ENCODE measurements at places on chromosomes 4 and X.

- DNase-seq = no peak
These were observed at the start of gene BMPR1B for GRCh38 chr4:94757192-94758140. BMPR1B (plus strand) TSS chr4:94757955; CDS start chr4:95104425, 346,470 bp downstream.

- DNase-seq = no peak
These were observed 14.7 kb downstream of the ATXN3L start for GRCh38 chrX:13305108-13305507.

- DNase-seq = no peak
These were observed 509.8 kb downstream of the CENPC start for GRCh38 chr4:67035501-67035900.

GRCh38 chr4:139971111-139971510 is 182.9 kb downstream of the MAML3 start:
- no peak for DNase-seq

- no peak for DNase-seq
These were observed 273.3 kb upstream of the FAT4 start for GRCh38 chr4:125041372-125041930.

DNA sequence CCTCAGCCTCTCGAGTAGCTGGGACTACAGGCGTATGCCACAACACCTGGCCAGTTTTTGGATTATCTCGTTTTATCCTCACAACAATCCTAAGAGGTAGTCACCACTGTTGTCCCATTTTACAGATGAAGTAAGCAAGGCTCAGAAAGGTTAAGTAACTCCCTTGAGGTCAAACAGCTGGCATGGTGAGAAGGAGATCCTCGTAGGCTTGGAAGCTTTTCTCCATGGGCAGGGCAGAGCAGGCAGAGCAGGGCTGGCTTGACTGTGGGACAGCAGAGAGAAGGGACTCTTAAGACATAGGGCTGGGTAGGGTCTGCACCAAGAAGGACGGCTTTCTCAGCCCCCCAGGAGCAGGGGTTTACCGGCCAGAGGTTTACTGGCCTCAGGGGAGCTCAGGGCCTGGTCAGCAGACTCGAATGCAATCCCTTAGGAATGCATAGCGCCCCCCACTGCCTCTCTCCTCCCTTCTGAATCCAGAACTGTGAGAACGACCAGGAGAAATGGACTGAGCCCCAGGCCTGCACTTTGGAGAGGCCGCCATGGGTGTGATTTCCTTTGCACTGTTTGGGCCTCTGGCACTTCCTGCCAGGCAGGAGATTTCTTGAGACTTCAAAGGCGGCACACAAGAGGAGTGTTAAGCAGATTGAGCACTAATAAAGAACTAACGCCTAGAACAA is 14.0 kb upstream of the CDKN2AIP start:
- no peak for DNase-seq

DNA sequence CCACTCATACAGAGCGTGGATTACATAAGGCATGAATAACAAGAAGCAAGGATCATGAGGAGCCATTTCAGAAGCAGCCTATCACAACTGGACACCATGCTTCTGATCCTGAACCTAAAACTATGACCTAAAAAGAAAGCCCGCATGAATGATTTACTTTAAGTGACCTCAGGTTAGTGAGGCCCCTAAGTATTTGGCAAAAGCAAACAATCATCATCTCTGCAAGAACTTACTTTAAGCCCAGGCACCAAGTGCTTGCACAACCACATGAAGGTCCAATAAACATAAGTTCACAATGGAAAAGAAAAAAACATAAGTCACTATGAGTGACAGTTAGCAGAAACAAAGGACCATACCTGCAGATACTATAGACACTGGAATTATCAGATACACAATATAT is 7.9 kb upstream of the MBTPS2 start:
- no peak for DNase-seq

DNA sequence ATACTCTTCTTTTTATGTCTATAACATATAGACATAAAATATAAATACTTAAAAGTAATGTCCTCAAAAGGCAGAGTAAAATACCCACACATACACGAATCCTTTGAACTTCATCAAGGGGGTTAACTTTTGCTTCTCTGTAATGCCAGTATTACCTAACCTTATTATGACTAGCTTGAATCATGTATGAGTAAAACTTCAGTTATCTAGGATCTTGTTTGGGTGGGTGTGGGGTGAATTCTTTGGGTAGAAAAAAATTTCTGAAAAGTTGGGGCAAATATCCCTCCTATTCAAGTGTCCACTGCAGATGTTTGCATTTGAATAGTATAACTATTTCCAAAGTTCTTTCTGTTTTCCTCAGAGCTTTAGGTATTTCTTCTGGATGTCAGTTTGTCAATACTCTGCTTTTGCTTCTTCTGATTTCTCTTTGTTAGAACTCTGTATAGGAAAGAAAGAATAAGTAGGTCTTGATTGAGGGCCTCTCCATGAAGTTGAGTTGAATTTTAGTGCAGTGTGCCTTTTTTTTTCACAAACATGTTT is 173.8 kb downstream of the ADGRL3 start:
- no peak for DNase-seq

GRCh38 chrX:102835504-102836146 is 101.4 kb upstream of the RAB40AL start:
- no peak for DNase-seq

- no peak for DNase-seq
These were observed 157.0 kb downstream of the TMEM164 start for GRCh38 chrX:110159865-110160264.

GRCh38 chrX:24860140-24860539 is 155.6 kb downstream of the ARX start:
- DNase-seq = no peak

GRCh38 chrX:14630733-14631132 is 101.4 kb downstream of the GLRA2 start:
- DNase-seq = no peak

- DNase-seq = no peak
These were observed 1.0 kb downstream of the FOXO4 start for GRCh38 chrX:71096760-71097032.

DNA sequence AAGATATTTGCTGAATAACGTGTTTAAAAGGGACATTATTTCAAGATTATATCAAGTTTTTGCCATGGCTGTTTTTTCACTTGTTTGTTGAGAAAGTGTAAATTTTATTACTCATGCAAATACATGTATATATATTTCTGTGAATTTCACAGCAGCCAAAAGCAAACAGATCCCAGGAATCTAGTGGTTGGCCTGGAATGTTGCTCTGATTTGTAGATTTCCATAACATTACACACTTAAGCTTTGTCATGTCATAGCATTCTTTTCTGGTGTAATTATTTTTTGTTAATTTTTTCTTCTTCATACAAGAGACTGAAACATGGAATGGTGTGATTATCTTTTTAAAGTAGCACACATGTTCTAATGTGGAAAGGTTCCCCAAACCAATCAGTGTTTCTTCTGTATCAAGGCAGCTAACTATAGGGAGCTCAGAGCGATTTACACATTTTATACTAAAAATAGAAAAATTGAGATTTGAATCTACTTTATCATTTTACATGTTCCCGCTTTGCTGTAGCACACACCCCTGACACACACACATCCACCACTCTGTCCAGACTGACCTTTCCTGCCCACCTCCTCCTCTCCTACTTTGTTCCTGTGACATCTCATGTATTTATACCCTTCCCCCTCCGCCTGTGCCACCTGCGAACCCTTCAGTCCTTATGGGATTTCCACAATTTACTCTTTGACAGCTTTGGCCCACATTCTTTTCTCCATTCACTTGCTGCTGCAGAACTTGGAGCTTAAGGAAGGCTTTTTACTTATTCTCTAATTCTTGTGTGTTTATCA is 20.3 kb downstream of the RUFY3 start:
- no peak for DNase-seq

GRCh38 chr4:10743357-10743756 is 58.8 kb upstream of the CLNK start:
- DNase-seq = no peak

DNA sequence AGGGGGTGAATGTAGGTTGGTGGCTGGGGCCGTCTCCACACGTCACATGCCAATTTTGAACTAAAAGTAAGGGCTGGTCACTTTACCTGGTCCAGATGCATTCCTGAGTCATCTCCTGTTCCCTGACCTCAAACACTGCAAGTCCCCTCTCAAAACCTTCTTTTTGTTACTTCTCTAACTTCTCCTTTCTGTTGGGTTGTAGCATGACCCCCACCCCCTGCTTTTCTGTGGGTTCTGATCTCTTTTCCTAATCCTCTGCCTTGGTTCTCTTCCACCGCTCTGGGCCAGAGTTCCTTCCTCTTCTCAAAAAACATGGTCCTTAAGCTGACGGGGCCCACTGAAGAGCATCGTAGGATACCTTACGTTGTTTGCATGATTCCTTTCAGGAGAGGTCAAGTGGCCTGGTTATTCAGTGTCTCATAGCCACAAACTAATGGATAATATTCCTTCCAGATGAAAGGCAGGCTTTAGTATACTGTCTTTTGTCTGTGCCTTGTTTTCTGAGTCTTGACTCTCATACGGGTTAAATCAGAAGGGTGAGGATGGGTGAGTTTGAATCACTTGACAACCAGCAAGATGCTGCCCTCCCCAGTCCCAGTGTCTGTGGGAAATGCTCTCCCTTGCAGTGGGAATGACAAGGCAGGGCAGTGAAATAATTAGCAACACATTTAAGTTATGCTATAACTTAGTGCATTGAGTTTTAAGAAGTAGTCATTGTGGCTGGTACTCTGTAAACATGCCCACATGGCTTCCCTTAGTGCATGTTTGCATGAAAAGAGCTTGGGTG is 15.1 kb downstream of the SMS start:
- no peak for DNase-seq
